ENCODE measurements at places on chromosomes 5 and 9.

GRCh38 chr5:76641514-76642120, 18.4 kb upstream of the F2RL2 start:
- no peak overlapping the region for H3K4me3 ChIP-seq
- H3K36me3 ChIP-seq: no peaks in the 10 kb centered on the region

GRCh38 chr5:115842952-115843351, 1.2 kb downstream of the AP3S1 start:
- H3K4me3 ChIP-seq: peak overlapping the region; percentile 75
- no peaks in the 10 kb centered on the region for H3K36me3 ChIP-seq
- DNase-seq: peak; percentile 11
- H3K27me3 ChIP-seq: no peaks in the 10 kb centered on the region

GRCh38 chr5:166349046-166349445, 1942.4 kb upstream of the WWC1 start:
- no peak for DNase-seq
- no peaks in the 10 kb centered on the region for H3K27me3 ChIP-seq
- H3K36me3 ChIP-seq: no peaks in the 10 kb centered on the region
- no peaks in the 10 kb centered on the region for H3K4me1 ChIP-seq

DNA sequence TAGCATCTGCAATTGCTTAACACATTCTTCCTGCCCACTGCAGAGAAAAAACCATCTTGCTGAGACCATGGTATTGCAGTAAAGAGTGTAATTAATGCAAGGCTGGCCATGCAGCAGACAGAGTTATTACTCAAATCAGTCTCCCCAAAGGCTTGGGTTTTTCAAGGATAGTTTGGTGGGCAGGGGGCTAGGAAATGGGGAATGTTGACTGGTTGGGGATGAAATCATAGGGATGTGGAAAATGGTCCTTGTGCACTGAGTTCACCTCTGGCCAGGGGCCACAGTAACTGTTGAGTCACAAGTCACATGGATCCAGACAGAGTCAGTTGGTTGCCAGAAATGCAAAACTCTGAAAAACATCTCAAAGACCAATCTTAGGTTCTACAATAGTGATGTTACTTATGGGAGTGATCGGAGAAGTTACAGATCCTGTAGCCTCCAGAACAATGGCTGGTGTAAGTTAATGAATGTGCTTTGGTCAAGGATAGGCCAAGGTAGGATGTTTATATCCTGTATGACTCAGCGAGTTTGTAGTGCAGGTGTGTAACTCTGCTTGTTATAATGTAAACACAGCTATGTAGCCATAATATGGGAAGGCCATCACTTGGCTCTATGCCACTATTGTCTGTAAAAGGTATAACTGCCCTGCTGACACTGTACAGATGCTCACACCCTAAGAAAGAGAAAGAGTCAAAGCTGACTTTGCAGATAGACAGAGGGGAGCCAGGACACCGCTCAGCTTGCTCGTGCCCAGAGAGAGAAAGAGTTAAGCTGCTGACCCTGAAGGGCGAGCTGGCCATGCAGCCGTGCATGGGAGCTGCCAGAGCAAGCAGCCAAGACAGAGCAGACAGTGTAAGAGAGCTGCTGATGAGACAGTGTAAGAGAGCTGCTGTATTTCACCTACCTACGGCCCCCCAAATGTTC, 27.2 kb downstream of the C9orf152 start:
- peaks cover 10% of the 10 kb centered on the region for H3K4me1 ChIP-seq
- H3K27me3 ChIP-seq: no peaks in the 10 kb centered on the region
- peak; percentile 79 for DNase-seq
- H3K36me3 ChIP-seq: no peaks in the 10 kb centered on the region
- peak overlapping the region; percentile 65 for H3K27ac ChIP-seq
- H3K4me3 ChIP-seq: no peak overlapping the region

- no peak overlapping the region for H3K4me3 ChIP-seq
- peak; percentile 98 for DNase-seq
- H3K36me3 ChIP-seq: no peaks in the 10 kb centered on the region
- H3K27ac ChIP-seq: peak overlapping the region; percentile 53
These were observed 151.9 kb downstream of the MACROH2A1 start for GRCh38 chr5:135246923-135247795.

DNA sequence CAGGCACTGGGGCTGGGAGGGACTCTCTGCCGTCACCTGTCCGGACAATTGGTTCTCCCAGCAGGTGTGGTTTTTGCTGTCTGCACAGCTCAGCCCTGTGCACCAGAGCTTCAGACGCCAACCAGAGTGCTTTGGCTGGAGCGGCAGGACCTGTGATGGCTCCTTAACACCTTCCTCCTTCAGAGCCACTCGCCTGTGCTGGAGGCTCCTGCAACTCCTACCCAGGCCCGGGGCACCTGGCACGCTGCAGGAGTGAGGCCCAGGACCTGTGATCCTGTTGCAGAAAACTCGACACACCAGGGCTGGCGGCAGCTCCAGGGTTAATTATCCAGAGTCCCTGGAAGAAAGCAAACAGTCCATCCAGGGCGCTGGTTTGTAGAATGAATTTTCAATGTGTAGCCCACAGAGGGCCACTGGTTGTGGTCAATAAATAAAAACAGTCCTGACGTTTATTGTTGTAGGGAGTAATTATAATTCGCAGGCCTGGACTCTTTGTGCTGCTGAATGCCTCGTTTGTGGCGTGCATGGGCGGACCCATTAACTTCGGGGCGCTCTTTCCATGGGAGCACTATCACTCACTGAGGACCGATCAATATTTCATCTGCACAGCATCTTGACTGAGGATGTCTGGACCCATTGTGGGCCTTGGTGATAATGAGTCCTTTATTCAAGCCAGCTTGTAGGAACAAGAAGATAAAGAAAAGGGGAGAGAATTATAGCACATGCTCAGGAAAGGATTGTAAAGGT, 339.7 kb upstream of the IRX4 start:
- H3K4me1 ChIP-seq: no peaks in the 10 kb centered on the region
- DNase-seq: no peak
- no peak overlapping the region for H3K27ac ChIP-seq
- no peaks in the 10 kb centered on the region for H3K27me3 ChIP-seq

DNA sequence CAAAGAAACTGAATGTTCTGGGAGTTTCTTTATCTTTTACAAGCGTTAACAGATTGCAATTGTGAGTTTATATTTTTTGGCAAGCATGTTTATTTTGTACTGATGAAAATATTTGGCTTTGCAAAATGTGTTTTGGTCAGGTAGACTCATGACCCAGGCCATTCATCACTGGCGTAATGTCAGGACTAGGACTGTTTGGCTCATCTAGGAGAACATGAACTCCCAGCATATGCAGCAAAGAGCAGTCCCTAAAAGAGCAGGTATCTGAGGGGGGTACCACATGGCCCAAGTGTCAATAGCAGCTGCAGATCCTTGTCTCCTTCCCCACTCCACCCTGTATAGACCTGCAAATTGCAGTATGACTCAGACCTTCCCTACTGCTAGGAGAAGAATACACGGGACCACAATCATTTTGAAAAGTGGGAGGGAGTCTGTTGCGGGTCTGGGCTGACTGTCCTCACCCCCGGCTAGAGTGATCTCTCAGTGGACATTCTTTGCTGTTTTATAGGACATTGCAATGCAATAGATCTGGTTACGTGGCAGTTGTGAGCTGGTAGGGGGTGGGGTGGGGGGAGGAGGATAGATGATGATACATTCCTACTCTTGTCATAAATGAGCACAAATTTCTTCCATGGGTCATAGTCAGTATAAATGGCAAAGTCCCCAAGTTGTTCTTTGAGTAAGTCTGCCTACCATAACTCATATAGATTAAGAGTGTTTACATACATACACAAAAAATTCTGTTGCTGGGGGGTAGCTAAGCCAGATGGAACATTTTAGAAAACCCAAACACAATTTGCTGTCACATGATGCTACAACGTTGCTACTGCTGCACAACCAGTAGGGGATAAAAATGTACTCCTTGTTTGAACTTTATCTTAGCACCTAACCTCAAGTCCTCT, 20.8 kb upstream of the SNCAIP start:
- H3K4me1 ChIP-seq: no peaks in the 10 kb centered on the region
- no peaks in the 10 kb centered on the region for H3K27me3 ChIP-seq
- H3K4me3 ChIP-seq: no peak overlapping the region
- no peak overlapping the region for H3K27ac ChIP-seq
- no peaks in the 10 kb centered on the region for H3K36me3 ChIP-seq
- DNase-seq: peak; percentile 25

GRCh38 chr5:123530728-123531127, 18.8 kb downstream of the CSNK1G3 start:
- no peaks in the 10 kb centered on the region for H3K4me1 ChIP-seq
- H3K4me3 ChIP-seq: no peak overlapping the region
- no peaks in the 10 kb centered on the region for H3K36me3 ChIP-seq
- no peak for DNase-seq
- no peak overlapping the region for H3K27ac ChIP-seq

- no peaks in the 10 kb centered on the region for H3K4me1 ChIP-seq
- H3K36me3 ChIP-seq: no peaks in the 10 kb centered on the region
- no peaks in the 10 kb centered on the region for H3K27me3 ChIP-seq
- DNase-seq: no peak
These were observed 35.6 kb downstream of the NNT start for GRCh38 chr5:43638546-43638945.

GRCh38 chr5:171825051-171825450, 39.4 kb downstream of the SMIM23 start:
- no peaks in the 10 kb centered on the region for H3K4me1 ChIP-seq
- DNase-seq: peak; percentile 81
- no peak overlapping the region for H3K27ac ChIP-seq
- H3K36me3 ChIP-seq: no peaks in the 10 kb centered on the region

DNA sequence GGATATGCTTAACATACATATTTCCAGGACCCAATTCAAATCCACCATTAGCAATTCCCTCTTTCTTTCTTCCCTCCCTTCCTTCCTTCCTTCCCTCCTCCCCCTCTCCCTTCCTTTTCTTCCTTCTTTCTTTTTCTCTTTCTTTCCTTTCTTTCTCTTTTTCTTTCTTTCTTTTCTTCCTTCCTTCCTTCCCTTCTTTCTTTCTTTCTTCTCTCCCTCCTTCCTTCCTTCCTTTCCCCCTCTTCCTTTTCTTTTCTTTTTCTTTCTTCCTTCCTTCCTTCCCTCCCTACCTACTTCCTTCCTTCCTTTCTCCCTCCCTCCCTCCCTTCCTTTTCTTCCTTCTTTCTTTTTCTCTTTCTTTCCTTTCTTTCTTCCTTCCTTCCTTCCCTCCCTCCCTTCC, 332.0 kb downstream of the TMEM161B start:
- H3K4me3 ChIP-seq: no peak overlapping the region
- H3K27me3 ChIP-seq: no peaks in the 10 kb centered on the region

- peaks cover 7% of the 10 kb centered on the region for H3K4me1 ChIP-seq
- H3K36me3 ChIP-seq: no peaks in the 10 kb centered on the region
- H3K4me3 ChIP-seq: no peak overlapping the region
- no peak for DNase-seq
These were observed 103.6 kb downstream of the BOD1 start for GRCh38 chr5:173512637-173513435.

DNA sequence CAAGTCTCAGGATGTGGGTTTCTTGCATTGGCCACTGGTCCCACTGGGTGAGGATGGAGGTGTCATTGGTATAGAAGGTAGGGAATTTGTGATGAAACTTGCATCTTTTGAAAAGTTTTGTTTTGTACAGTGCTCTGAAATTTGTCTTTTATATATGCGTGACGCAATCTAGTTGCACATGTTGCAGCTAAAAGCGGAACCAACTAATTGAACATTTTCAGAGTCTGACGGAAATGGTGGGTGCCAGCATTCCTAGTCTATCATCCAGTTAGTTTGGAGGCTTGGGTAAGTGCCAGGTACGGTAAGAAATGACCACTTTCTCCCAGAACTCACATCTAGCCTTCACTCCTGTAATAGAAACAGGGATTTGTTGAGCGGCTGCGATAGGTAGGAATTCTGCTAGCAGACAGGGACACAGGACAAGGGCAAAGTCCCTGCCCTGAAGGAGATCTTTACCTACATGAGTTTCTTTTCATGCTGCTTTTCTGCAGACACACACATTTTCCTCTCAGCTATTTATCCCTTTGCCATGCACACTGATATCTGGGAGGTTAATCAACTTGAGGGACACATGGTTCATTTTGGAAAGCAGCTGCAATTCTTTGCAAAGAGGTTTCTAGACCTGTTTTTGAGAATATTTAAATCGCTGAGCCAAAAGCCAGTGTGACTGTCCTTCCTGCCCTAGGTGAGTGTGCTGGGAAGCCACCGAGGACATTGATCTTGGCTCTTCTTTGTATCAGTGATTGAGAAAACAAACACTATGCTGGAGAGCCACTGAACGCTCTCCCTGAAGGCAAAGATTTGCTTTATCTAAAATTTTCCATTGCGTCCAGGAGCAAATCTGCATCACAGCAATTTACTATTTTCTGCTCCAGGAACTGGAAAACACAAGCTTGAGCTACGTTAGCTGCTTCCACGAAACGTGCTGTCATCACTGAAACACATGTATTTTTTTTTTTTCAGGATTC, 89.7 kb downstream of the DAP start:
- H3K4me1 ChIP-seq: no peaks in the 10 kb centered on the region
- no peak overlapping the region for H3K4me3 ChIP-seq
- H3K36me3 ChIP-seq: no peaks in the 10 kb centered on the region
- no peak for DNase-seq
- no peaks in the 10 kb centered on the region for H3K27me3 ChIP-seq
- H3K27ac ChIP-seq: no peak overlapping the region

DNA sequence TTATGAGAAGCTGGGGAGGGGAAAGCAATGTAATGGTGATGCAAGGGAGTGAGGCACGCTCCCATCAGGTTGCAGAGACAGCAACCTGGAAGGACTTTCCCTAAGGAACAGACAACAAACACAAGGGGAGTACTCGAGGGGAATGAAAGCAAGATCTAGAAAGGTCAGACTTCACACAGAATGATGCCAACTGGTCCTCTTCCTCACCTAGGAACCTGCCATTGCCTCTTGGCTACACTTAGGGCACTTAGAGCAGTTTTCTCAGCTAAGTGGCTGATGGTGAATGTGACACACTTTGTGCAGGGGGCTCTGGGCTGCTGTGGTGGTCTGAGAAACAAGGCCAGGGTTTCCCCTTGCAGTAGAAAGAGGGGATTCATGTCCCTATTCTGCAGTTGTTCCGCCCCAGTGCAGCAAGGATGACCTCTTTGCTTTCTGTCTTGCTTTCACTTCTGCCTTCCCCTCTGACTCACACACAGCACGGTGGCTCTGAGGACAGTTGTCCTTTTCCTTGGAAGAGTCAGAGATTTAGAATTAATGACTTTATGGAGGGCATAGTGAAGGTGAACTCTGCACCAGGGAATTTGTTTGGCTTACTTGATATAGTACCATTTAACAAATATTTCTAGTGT, 394.0 kb upstream of the KLF4 start:
- no peak overlapping the region for H3K4me3 ChIP-seq
- no peaks in the 10 kb centered on the region for H3K4me1 ChIP-seq
- no peaks in the 10 kb centered on the region for H3K27me3 ChIP-seq
- DNase-seq: no peak

- no peak overlapping the region for H3K27ac ChIP-seq
- H3K27me3 ChIP-seq: no peaks in the 10 kb centered on the region
- no peak overlapping the region for H3K4me3 ChIP-seq
- H3K36me3 ChIP-seq: no peaks in the 10 kb centered on the region
- H3K4me1 ChIP-seq: no peaks in the 10 kb centered on the region
- no peak for DNase-seq
These were observed 42.1 kb upstream of the ELOVL7 start for GRCh38 chr5:60886158-60886557.

- H3K4me1 ChIP-seq: no peaks in the 10 kb centered on the region
- no peak for DNase-seq
- no peak overlapping the region for H3K27ac ChIP-seq
- H3K36me3 ChIP-seq: no peaks in the 10 kb centered on the region
- no peaks in the 10 kb centered on the region for H3K27me3 ChIP-seq
- no peak overlapping the region for H3K4me3 ChIP-seq
These were observed 469.0 kb downstream of the PDE4D start for GRCh38 chr5:59424515-59424914.

Measured in fibroblast of lung (primary cell).